Stomach (tissue), 19 donors: ENCODE measurements at places on chromosomes 13 and 19.

- DNase-seq, result no peak
These were observed 725.0 kb downstream of the UQCRFS1 start for GRCh38 chr19:28487999-28488398.

GRCh38 chr19:44278181-44278690, 18.6 kb downstream of the ZNF233 start:
- DNase-seq, result no peak

GRCh38 chr13:94218951-94219350, 260.5 kb downstream of the DCT start:
- no peak for DNase-seq

DNA sequence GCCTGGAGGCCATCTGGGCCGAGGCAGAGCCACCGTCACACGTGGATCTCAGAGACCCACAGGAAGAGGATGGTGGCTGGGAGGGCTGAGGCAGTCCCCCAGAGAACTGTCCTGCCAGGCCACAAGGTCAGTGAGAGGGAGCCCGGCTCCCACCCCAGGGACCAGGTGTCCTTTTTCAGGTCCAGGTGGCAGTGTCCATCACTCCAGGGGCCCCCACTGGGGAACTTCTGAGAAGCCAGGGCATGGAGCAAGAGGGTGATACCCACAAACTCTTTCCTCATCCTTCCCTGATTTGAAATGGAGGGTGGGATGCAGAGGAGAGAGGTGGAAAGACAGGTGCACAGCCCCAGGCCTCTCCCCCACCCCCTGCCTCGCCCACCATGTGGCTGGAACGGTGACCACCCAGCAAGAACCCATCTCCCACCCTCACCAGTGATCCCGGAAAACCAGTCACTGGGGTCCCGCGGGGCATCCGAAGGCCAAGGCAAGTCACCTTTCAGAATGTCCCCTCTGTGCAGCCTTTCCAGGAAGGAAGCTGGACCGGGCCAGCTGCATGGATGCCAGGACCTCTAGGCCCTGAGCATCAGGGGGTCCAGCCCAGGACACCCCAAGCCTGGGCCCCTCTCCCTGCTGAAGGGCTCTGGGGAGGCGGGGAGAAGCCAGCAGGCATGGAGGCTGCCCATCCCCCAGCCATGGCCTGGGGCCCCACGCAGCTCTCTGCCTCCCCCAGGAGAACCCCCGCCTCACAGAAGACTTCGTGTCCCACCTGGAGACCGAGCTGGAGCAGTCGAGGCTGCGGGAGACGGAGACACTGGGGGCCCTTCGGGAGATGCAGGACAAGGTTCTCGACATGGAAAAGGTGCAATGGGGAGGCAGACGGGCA, 14.1 kb downstream of the PRR36 start:
- DNase-seq, result no peak

DNA sequence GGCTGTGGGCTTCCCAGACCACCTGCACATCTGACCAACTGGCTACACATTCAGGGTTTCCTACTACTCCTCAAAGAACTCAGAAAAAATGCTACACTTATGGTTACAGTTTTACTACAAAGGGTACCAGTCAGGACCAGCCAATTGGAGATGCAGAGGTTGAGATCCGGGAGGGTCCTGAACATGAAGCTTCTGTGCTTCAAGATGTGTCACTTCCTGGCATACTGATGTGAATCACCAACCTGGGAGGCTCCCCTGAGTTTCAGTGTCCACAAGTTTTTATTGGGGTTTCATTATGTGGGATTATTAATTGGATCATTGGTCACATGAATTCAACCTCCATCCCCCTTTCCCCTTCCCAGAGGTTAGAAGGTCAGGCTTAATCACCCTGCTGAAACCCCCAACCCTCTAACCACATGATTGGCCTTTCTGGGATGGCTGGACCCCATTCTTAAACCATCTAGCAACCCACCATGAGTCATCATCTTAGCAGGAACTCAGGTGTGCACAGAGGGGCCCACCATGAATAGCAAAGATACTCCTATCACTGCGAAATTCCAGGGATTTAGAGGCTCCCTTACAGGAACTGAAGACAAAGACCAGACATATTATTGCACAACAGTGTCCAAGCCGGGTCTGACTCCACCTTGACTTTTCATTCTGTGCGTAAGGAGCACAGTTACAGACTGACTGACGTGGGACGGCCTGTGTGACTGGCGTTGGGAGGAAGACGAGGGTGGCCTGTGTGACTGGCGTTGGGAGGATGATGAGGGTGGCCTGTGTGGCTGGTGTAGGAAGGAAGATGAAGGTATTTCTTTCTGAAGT, 90.7 kb downstream of the ATP8A2 start:
- no peak for DNase-seq

GRCh38 chr13:44870456-44870929, 118.8 kb downstream of the NUFIP1 start:
- DNase-seq, result peak; percentile 95

DNA sequence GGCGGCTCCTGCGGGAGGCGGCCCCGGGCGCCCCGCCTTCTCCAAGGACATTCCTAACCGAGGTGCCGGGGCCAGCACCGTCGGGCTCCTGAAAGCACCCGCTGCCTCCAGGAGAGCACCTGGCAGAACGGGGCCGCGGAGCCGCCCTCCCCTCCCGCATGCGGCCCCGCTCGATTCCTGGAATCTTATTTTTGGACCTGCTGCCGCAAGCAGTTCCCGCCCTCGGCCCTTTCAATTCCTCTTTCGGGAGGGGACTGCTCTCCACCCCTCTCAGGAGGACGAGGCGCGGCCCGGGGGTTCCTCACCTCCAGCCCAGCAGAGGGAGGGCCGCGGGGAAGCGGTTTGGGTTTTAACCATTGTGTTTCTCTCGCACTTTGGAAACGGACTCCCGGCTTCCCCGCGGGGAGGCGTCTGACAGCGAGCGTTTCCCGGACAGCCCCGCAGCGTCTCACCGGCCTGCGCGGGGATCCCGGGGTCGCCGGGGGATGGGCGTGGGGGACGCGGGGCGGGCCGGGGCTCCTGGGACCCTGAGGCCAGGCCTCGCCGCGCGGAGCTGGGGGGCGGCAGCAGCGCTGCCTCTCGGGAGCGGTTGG, 849 bp downstream of the GAS6 start:
- peak; percentile 77 for DNase-seq

DNA sequence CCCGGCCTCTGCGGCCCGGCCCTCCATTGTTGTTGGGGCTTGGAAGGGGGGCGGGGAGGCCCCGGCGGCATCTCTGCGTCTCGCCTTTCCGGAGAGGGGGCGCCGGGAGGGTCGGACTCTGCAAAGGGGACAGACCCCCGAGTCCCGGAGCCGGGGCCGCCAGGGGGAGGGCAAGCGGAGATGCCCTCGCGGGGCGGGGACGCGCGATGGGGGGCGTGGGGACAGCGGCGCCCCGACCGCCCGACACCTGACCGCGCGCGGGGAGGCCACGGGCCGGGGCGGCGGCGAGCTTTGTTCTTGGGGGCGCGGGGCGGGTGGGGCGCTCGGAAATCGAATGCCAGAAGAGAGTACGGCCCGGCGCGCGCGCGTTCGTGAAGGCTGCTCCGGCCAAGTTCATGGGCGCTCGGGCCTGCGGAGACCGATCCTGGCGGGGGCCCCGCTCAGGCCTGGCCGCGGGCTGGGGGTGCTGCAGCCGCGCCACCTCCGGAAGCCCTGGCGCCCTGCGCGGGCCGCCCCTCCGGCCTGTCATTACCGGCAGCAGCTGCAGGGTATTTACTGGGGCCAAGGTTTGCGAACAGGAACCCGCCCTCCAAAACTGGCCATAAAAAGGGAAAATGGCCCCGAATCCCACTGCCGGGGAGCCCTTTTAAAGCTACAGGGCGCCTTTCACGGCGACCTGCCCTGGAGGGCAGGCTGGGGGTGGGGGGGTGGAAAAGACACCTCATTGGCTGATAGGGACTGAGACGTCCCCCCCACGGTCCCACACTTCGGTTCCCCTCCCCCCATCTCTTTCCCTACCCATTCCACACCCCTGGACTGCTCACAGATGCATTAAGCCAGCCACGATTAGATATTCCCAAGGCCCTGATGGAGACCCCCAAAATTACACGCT, 11.1 kb upstream of the NANOS3 start:
- no peak for DNase-seq

DNA sequence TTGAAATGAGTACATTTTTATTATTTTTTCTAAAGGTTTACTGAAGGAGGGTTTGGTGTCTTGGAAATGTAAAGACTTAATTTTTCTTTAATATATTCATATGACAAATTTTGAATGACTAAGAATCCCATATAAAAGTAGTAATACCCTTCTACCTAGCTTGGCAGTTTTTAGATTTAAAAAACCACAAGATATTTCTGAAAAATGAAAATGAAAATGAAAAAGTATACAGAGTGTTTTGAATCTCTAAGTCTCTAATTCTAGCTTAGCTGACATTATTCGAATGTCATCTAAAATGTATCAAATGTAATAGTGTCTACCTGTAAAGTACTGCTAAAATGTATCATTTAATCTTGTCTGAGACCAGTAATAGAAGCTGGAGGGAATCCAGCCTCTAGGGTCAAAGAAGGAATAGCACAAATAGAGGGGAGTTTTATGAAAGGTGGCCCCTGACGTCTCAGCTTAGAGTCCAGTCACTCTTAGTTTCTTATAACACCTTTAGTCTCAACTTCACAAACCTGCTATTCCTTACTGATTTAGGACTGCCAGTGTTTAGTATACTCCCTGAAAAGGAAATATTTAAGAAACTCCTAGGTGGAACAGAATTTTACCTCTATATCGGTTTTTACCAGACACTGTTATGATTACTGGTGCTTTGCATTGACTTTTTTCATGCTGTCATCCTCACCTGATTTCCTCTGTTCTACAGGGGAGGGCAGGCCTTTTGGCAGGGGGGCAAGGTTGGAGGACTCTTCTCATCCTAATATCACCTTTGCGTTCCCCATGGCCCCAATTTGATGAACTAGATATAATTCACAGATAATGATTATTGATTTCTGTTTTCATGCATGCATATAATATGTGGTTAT, 16.2 kb upstream of the MIR17HG start:
- no peak for DNase-seq

- DNase-seq, result no peak
These were observed 254.3 kb downstream of the NDFIP2 start for GRCh38 chr13:79735228-79735627.

- no peak for DNase-seq
These were observed 659 bp downstream of the GNA11 start for GRCh38 chr19:3094601-3095440.
